ENCODE measurements at places on chromosomes 4 and X.

- DNase-seq, result no peak
Measured at GRCh38 chr4:48210966-48211328, 58.7 kb downstream of the TEC start.

DNA sequence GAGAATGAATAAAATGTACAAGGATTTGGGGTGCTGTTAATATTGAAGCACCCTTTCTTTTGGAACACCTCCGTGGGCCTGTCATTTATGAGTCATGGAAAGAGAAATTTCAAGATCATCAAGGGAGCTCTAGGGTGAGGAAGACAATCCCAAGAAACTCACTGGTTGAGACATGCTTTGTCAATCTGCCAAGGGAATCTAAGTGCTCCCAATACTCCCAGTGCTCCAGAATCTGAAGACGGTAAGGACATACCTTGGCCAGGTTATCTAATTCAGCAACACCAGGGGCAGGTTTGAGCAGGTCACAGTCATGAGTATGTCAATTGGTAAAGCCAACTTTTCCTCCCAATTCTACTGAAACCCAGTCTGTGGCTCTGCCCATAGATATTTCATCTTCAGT is 556.4 kb upstream of the CPEB2 start:
- DNase-seq, result no peak

GRCh38 chr4:139763672-139764071 is 98.1 kb downstream of the MGST2 start:
- no peak for DNase-seq

DNA sequence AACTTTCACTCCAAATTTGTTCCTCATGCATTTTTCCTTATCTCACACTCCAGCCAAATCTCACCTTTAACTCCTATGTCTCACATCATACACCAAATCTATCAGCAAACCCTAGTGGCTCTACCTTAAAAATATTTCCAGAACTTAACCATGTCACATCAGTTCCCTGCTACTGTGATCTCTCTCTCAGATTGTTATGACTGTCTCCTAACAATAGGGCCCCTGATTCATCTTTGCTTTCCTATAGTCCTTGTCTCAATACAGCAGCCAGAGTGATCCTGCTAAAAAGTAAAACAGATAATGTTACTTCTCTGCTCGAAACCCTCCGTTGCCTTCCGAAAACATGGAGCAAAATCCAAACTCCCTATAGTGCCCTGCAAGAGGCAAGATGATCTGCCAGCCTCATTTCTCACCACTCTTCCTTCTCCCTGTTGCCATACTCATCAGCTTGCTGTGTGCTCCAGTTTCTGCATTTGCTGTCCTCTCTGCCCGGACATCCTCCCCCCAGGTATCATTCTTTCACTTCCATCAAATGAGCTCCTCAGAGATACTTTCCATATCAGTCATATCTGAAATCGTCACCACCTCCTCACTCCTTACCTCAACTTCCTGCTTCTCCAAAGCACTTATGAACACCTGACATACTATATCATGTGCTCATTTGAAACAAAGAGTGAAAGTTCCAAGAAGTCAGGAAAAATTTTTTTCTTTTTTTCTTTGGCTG is 293.4 kb upstream of the NR3C2 start:
- no peak for DNase-seq

- DNase-seq, result no peak
Measured at GRCh38 chrX:134572816-134573682, 85.2 kb downstream of the PLAC1 start.

GRCh38 chr4:47836641-47837093 is 1.2 kb downstream of the CORIN start:
- DNase-seq, result peak; percentile 56

DNA sequence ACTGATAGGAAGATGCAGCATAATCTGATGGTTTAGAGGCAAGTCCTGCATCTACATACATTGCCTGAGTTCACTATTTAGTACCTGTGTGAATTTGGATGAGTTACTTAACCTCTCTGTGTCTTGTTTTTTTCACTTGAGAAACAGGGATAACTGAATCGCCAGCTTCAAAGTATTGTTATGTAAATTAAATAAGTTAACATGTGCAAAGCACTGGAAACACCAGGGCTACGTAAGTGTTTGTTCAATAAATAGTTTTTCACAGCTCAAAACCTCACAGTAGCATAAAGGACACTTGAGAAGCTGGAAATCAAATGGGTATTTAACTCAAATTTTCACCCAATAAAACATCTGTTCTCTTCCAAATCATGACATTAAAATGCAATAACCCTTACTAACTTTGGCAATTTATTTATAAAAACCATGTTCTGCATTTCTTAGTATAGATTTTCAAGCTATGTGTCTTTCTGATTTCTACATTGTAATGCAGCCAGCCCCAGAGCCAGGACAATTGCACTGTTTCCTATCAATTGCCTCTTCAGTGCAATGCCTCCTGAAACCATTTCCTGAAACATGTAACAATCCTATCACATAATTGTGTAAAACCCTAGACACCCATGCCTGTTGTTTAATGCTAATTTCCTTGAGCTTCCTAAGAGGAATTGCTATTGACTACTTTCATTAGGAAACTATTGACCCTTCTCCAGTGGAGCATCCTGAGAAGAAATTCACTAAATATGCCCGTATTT is 177.1 kb downstream of the UNC5C start:
- no peak for DNase-seq

DNA sequence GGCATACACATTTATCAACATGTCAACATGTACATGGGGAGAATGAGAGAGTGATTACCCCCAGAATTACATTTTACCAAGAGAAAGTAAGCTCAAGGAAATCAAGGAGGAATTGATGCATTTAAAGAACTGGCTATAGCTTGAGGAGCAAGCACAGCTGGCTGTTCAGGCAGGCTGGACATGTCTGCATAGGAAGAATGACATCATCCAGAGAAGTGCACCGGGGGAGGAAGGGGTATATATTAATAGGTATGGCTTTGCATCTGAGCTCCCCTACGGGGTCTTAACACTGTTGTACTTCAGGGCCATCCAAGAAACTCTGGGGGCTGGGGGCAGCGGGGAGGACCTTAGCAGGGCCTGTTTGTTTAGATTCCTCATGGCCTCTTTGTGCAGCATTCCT is 222.4 kb upstream of the VCX start:
- no peak for DNase-seq

DNA sequence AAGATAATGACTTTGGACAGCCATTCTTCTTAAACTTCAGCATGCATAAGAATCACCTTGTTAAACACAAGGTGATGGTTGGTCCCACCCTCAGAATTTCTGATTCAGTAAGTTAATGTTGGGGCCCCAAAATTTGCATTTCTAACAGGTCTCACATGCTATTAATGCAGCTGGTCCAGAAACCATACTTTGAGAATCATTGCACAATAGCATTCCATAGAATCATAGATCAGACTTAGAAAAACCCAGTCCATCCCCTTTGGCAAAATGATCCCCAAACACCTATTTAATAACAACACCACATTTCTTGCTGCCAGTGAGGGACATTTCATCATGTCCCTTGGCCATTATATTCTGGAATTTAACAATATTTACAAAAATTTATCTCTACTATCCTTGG is 6.2 kb upstream of the MGAT4D start:
- DNase-seq, result no peak

- DNase-seq, result no peak
Measured at GRCh38 chrX:136909119-136909705, 28.7 kb upstream of the RBMX start.

GRCh38 chr4:19239565-19239964 is 1012.1 kb upstream of the SLIT2 start:
- peak; percentile 85 for DNase-seq

DNA sequence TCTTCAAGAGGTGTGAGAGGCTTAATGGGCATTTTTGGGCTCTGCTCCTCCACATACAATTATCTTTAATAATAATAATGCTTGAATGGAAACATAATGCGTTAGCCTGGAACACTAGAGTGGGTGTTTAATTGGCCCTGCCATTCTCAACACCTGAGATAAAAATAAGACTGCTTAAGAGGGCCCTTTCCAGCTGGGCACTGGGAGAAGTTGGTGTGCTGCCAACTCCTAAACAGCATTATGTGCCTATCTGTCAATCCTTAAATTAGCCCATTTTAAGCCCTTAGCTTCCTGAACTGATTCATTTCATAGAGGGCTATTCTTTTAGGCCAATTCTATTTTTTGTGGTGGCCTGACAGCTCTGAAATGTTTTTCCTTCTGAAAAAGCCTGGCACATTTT is 211.1 kb upstream of the ZIC3 start:
- DNase-seq, result no peak

DNA sequence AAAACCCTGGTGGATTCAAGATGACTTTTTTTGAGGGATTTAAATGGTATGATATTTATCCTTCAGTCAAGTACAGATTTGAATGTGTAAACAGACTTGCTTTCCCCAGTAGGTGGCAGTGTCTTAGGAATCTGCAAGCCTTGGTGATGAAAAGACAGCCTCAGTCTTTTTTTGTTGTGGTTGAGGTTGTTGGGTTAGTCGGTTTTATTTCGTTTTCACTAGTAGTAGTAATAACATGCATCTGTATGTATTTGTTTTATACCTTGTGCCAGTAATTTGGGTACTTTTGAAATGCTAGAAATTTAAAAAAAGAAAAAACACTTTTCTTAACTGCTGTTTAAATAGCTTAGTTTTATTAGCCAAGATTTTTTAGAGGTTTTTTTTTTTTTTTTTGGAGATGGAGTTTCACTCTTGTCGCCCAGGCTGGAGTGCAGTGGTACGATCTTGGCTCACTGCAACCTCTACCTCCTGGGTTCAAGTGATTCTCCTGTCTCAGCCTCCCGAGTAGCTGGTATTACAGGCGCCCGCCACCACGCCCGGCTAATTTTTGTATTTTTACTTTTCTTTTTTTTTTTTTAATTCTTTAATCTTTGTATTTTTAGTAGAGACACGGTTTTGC is 39.2 kb downstream of the COPS4 start:
- peak; percentile 68 for DNase-seq

DNA sequence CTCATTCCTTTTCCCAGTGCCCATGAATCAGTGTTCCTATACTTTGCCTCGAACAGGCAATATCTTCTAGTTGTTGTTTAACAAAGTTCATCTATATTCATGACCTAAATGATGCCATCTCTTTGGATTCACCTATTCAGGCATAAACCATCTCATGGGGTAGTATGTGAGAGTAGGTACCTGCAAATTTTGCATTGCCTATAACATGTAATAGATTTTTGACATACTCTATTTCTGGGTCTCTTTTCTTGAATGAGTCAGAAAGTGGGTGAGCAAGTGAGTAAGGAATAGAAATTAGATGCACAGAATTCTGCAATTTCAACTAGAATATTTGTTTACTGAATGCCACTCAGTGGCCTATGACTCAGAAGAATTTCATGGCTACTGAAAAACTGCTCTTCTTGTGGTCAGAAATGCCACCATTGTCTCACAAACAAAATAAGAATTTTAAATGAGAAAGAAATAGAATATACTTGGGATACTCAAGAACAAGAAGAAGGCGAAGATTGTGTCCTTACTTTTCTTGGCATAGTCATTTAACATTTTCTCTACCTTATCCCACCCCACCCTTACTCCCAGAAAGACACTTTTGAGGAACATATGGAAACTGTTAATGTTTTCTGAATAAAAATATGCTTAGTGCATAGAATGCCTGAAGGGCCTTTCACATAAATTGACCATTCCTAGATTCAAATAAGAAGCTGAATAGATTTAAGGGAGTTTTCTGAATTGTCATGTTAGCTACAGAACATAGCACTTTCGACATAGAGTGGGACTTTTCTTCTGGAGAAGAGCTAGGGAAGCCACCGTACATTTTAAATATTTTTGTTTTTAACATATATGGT is 86.8 kb downstream of the HHIP start:
- DNase-seq, result no peak

GRCh38 chr4:8558080-8558960 is 21.9 kb upstream of the GPR78 start:
- no peak for DNase-seq

GRCh38 chr4:26780539-26780938 is 80.1 kb upstream of the STIM2 start:
- DNase-seq, result no peak

DNA sequence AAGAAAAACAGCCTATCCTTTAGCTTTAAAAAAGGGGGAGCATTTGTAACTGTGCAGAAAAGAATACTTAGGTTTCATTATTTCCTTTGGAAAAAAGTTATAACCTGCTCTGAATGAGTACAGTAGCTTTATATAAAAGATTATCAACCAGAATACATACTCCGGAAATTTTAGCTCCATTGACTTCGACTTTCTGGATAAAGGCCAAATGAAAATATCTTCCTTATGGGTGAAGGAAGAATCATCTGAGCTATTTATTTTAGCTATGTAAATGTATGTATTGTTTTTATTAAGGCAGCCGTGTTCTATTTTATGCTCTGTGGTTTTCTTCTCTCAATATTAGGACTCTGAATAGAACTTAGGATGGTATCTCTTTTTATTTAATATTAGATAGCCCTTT is 69.0 kb upstream of the ETNPPL start:
- DNase-seq, result no peak

- no peak for DNase-seq
Measured at GRCh38 chr4:94455081-94455480, 3.3 kb downstream of the PDLIM5 start.

GRCh38 chr4:1647432-1647831 is 36.7 kb downstream of the FAM53A start:
- DNase-seq, result no peak

GRCh38 chrX:154655786-154656185 is 2.4 kb upstream of the CTAG2 start:
- DNase-seq, result no peak

GRCh38 chrX:23403849-23404248 is 69.2 kb downstream of the PTCHD1 start:
- no peak for DNase-seq

- DNase-seq, result no peak
Measured at GRCh38 chr4:166662266-166662843, 571.9 kb downstream of the SPOCK3 start.

GRCh38 chr4:55004831-55005230 is 120.6 kb downstream of the KDR start:
- DNase-seq, result no peak

- DNase-seq, result peak; percentile 22
Measured at GRCh38 chr4:98113012-98113411, 30.3 kb downstream of the STPG2 start.

DNA sequence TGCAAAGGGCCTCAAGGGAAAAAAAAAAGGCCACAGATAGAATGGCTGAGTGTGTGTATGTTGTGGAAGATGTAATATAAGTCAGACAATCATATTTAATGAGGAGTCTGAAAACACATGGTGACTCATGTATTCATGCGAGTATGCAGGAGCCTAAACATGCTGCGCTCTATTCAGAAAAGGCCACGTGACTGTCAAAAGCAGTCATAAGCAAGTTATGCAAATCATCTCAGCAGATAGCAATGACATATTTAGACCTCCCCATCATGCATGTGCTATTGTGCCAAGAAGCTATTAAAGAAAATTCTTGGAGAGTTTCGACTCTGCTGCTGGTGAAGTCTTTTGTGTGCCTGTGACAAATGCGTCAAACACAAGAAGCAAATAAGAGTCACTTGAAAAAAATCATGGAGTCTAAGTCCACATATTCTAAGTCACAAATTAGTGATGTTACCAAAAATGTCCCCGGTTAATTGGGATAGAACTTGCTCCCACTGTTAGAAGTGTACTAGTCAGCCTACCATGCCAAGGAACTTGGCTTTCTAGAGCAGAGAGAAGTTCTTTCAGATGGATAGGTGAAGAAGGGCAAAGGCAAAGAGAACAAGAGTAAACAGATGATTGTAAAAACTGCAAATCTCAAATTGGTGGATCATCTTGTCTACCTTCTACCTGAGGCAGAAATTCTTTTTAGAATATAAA is 5.0 kb downstream of the LNX1 start:
- peak; percentile 87 for DNase-seq
